ENCODE measurements at places on chromosomes 16 and 17.

DNA sequence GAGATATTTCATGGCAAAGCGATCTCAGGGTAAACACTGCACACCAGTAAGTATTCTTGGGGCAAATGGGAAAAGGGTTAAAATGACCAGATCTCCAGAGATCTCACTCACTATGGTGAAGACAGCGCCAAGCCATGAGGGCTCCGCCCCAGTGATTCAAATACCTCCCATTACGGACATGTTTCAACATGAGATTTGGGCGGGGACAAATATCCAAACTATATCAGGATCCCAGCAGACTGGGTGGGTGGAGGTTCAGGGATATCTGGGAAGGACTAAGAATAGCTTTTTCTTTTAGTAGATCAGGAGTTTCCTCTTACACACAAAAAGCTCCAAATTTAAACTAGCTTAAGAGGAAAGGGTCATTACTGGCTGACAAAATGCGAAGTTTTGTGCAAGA lies 181.7 kb downstream of the WWOX start:
- DNase-seq: no peak

DNA sequence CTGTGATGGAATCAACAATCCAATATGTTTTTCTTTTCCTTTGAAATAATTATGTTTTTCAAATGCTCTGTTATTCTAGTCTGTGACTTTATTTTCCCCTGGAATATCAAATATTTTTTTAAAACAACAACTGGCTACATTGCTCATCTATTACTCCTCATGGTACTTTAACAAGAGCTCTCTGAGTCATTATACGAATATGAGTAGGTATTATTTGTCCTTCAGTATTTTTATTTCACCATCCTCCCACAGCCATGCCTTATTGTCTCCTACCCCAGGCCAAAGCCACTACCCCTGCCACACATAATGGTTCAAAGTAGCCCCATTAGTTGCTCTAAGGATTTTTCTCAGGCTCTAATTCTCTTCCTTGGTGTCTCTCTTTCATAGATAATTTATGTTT lies 1572.3 kb downstream of the CDH8 start:
- DNase-seq: no peak

DNA sequence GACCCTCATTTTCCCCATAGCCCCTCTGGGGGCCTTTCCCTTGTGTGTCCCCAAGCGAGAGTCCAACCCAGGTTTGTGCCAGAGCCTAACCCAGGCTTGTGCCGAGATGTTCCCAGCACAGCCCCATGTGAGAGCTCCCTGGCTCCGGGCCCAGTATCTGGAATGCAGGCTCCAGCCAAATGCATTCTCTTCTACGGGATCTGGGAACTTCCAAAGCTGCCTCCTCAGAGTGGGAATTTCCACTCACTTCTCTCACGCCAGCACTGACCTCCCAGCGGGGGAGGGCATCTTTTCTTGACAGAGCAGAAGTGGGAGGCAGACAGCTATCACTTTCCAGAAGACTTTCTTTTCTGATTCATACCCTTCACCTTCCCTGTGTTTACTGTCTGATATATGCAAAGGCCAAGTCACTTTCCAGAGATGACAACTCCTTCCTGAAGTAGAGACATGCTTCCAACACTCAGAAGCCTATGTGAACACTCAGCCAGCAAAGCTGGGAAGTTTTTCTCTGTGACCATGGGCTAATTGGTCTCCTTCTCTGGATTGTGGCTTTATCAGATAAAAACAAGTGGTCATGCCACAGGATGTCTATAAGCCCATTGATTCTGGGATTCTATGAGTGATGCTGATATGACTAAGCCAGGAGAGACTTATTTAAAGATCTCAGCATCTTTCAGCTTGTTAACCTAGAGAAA lies 2.5 kb upstream of the CCL2 start:
- no peak for DNase-seq

DNA sequence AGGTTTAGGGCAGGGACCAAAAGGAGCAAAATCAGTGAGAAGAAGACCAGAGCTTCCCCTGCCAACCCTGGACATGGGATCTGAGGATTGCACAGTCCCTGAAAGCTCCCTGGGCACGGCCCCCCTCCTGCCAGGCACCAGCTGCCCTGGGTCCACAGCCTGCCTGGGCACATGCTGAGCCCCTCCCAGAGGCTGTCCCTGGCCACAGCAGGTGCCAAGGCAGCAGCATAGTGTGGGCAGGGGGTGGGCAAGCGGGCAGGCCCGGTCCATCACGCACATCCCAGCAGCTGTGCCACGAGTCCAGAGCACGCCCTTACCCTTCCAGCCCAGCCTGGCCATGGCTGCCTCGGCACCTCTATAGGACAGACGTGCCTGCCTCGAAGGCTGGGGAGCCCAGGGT lies 12.7 kb downstream of the SCN4A start:
- DNase-seq: no peak

GRCh38 chr17:50677851-50678375 lies 29.8 kb downstream of the ANKRD40 start:
- DNase-seq: no peak
